Stimulated activated memory B cell treated with anti-CD40 and anti-IgM and Interleukin-4, amounts not matched to agents 10 μg/mL and 1 μg/mL and 100 μg/mL, for 72 hours (primary cell): ENCODE measurements at places on chromosomes 5 and 9.

DNA sequence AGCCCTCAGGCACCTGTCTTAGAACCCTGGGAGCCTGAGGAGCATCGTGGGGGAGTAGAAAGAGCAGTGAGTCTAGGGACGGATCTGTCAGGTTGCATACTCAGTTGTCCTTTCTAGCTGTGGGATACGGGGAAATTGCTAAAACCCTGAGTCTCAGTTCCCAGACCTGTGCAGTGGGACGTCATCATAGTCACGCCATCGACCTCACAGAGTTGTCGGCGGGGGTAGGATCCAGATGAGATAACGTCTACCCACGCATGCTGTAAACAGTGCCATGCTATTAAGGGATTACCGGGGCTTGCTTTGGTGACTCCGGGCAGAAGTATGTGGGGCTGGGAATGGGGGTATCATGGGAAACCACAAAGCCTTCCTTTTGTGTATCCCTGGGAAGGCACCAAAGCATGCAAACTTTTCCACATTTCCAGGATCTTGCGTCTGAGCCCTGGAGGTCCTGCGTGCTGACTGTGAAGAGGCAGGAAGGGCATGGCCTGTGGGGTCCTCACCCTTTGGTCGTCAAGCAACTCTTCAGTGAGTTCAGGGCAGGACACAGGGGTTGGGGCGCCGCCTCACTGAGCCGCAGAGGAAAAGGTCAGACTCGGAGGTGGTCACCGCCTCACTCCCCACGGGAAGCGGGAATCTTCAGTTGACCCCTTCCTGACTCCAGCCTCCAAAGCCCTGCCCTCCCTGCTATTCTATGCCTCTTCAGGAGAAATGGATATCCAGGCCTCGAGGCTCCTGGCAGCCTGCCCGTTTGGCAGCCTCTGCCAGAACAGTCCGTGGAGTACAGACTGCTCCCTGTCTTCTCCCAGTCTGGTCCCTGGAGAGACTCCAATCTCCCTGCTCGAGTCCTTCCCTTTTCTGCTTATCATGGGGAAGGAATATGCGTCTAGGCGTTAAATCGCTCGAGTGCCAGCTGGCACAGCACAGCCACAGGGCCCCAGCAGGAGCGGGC, 186.8 kb upstream of the KLF9 start:
- no peak for ATAC-seq

DNA sequence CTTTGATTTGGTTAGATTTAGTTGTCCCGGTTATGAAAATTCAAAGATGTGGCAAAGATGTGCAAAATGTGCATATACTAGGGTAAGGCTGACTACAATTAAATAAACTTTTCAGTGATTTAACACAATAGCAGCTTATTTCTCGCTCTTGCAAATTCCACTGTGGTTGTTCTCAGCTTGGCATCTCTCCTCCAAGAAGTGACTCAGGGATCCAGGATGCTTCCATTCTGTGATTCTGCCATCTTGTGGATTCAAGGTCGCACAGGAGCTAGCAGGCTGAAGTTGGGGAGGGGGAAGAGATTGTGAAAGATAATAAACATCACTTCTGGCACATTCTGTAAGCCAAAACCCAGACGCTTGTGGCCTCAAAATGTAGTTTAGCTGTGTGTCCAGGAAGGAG, 60.1 kb upstream of the TGFBR1 start:
- ATAC-seq: no peak

DNA sequence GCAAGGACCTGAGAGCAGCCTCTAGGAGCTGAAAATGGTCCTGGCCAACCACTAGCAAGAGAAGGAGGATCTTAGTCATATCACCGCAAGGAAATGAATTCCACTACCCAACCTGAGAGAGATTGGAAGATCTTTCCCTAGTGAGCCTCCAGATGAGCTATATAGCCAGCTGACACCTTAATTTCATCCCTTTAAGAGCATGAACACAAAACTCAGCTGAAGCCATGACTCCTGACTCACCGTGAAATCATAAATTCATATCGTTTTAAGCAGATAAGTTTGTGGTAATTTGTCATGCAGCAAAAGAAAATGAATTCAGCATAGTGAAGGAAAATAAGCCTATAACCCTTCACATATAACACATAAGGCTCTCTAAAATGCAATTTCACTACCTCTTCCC, 23.5 kb downstream of the MAPKAP1 start:
- ATAC-seq: no peak

DNA sequence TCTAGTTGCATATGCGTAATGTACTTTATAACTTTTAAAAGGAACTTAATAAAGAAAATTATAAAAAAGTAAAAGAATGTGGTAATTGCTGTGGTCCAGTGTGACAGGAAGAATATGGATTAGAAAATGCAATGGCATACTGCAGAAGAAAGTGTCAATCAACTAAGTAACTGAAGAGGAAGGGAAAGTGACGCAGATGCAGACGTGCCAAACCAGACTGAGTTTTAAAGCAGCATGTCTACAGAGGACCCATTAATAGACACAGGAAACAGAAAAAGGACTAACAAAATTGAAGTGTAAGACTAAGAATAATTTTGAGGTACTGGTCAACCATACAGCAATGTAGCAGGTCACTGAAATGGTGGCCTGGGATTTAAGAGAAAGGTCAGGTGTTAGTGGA, 73.3 kb downstream of the DPYSL3 start:
- ATAC-seq: no peak

DNA sequence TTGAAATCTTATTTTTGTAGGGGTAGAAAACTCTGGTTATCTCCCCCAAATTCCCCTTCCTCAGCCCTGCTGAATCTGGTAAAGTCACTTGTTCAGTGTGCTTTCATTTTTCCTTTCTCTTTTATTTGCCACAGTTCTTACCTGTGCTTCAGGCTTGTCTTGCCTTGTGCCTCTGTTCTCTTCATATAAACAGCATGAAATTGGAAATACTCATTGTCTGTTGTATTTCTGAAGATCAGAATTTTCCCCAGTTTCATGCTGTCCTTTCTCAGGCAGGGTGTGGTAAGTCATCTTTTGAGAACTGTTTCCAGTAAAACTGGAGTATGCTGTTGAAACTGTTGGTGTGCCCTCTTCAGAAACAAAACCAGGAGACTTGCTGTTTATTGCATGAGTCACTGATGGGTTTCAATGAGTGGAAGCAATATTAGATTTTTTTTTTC, 7.0 kb downstream of the PAM start:
- peak; percentile 49 for ATAC-seq

DNA sequence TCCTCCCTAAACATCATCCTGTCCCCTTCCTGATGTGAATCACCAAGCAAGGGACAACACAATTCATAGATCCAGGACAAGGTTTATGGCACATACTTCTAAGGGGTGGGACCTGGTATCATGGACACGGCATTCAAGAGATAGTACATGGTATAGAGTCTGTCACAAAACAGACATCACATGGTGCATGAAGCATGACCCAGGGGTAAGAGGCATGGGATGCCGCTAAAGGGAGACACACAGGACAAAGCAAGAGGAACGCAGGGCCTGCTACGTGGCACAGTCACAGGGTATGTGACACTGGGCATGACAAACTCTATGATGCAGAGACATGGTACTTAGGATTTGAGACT, 20.7 kb downstream of the GSN start:
- no peak for ATAC-seq

DNA sequence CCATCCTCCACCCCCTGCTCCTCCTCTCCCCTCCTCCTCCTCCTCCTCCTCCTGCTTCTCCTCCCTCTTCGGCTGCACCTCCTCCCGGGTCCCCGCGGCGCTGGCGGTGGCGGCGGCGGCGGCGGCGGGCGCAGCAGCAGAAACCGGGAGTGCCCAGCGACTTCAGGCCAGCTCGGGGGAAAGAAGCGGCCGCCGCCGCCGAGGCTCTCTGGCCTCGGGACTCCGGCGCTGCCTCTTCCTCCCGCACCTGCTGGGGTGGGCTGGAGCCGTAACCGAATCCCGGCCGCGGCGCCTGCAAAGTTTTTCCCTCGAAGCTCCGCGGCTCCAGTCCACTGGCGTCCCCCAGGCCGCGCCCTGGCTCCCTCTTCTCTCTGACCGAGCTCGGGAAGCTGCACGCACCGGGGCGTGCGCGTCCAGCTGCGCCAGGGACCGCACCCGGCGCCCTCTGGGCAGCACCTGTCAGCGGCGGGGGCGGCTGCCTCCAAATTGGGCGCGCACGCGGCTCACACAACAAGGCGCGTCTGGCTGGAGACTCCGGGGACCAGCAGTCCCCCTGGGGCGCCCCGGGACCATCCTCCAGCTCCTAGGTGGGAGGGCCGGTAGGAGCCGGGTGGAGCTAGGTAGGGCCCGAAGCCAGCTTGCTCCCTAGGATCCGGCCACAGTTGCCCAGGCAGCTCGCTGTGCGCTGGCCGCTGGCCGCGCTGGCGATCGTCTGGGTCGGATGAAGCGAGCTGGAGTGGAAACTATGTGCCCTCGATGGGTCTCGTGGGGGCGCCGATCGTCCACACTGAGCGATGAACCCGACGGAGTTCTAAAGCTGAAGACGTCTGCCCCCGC, at the start of gene MCTP1:
Gene MCTP1 (minus strand): TSS at position 523 of the 837 bp plus-strand sequence.
- ATAC-seq: no peak

- peak; percentile 17 for ATAC-seq
Observed at GRCh38 chr9:129596541-129597331, 24.2 kb downstream of the C9orf50 start.

DNA sequence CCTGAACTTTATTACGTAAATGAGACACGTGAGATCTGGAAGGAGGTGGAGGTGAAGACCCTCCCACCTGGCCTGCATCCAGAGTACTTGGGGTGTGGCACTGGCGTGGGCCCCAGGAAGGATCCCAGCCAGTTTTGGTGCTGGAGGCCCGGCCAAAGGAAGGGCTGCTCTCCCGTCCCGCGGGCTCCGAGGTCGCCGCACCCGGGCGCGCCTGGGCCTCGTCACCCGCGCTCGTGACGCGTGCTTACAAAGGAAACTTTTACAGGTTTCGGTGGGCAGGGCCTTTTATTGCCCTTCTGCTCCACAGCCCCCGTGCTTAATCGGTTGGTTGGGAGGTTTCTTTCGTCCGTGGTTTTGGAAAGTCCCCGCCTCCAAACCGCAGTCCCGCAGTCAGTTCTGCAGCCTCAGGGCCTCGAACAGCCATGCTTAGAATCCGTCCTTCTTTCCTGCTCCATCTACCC, 29.2 kb downstream of the CDKN2A start:
- peak; percentile 72 for ATAC-seq
